Activated T-cell treated with anti-CD3 and anti-CD28 coated beads for 48 hours (primary cell): ENCODE measurements at places on chromosomes 12 and 14.

GRCh38 chr14:55303125-55303499, 31.9 kb downstream of the FBXO34 start:
- no peak for DNase-seq

DNA sequence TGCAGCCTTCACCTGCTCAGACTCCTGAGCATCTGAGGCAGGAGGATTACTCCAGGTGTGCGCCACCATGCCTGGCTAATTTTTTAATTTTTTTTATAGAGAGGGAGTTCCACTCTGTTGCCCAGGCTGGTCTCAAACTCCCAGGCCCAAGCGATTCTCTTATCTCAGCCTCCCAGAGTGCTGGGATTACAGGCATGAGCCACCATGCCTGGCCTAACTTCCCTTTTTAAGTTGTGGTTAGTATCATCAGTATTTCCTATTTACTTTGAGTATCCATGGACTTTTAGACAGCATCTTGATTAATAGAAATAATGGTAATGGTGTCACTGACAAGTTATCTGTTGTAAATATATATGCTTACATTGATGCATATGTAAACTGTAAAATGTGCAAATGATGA, 116.9 kb downstream of the FGD4 start:
- no peak for DNase-seq

DNA sequence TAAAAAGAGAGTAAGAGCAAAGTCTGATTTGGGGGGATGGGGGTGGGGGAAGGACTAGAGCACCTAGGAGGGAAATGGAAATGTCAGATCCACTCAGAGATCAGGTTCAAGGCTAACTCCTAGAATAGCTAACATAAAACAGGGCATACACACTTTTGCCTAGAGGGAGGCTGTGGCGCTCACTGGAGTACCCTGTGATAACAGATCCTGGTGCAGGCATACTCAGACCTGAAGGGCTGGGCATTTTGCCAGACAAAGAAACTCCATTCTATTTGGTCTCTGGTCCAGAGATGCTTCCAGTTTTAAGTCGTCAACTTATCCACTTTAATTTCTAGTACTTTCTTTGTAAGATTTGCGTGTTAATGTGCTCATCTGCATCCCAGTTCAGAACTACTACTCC, 5.8 kb downstream of the CTDSP2 start:
- DNase-seq, result no peak

- no peak for DNase-seq
These were observed 50.1 kb downstream of the RFX4 start for GRCh38 chr12:106632797-106633450.

- no peak for DNase-seq
These were observed 4.7 kb downstream of the TSPAN9 start for GRCh38 chr12:3081886-3082285.

DNA sequence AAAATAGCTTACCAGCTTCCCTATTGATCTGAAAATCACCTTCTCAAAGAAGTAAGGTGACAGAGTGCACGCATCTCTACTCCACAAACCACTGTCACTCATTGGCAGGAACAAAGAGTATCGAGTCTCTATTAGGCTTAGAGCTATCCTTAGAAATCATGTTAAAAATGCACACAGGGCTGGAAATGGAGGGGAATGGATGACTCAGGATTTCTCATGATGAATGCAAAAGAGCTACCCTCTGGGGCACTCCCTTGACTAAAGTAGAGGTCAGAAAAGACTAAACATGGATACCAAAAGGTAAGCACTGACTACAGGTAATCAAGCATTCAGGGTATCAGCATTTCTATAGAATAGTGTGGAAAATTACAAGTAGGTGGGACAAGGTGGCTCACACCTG, 96.1 kb upstream of the ANO4 start:
- no peak for DNase-seq

DNA sequence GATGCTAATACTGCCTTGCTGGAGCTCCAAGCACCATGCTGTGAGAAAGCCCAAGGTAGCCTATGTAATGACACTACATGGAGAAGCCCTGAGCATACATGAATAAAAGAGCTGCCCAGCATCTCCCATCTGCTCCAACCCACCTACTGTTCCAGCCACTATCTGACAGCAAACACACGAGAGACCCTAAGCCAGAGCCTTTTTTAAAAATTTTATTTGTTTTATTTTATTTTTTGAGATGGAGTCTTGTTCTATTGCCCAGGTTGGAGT, 95.2 kb upstream of the PRICKLE1 start:
- no peak for DNase-seq

DNA sequence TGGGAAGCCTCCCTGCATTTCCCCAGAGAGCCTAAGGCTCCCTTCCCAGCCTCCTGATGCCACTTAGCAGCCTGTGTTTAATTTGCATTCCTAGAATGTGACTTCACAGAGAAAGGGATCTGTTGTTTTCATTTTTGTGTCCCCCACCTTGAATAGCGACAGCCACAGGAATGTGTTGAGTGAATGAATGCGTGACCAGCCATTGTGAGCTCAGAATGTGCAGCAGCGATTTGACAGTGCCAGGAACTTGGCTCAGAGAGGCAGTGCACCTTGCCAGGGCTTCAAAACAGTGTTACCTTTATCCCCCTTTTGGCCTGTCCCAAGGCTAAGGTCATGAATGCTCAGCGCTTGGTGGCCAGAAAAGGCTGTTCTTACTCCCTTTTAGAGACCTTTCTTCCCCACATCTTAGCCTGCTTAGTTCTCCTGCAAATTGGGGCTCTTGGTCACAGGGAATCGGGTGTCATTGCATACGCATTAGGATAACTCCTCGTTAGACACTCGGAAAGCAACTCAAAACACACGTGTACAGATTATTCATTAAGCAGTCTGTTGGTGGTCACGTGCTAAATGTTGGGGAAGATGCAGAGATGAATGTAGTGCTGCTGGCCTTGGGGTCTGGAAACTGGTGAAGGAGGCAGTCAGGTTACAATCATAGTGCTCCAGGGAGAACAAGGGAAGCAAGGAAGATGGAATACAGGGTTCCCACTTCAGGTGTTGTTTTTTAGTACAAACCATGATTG, 9.8 kb downstream of the NTF3 start:
- DNase-seq, result no peak

DNA sequence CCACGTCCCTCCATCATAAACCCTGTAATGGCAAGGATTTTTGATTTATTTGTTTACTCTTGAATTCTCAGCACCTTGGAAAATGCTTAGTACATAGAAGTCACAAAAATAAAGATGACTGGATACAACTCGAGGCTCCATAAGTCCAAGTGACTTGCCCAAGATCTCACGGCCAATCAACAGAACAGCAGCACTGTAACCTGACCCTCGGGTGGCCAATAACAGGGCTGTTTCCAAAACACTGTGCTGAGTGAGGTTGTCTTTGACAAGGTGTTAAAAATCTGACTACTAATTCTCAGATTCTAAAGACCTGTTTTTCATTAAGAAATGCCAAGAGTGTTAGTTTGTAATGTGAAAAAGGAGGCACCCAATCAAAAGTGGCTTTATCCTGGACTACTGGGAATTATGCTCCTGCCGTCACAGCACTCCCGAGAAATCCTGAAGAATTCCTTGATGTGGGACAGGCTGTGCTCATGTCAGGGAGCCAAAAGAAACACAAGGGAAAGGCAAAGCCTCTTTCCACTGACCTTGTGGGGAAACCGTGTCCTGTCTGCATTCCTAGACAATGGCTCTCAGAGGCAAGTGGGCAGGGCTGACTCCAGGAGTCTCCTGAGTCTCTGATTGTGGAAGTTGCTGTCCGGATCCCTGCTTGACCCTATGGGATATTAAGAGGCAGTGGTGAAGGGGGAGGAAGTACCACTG, 204.7 kb upstream of the PELI2 start:
- DNase-seq, result no peak

GRCh38 chr14:102317564-102318248, 1.8 kb upstream of the ZNF839 start:
- DNase-seq, result no peak

- DNase-seq, result peak; percentile 20
These were observed 6.0 kb downstream of the FBXW8 start for GRCh38 chr12:116916714-116917114.

GRCh38 chr12:55745361-55746173, 2.6 kb downstream of the GDF11 start:
- DNase-seq, result no peak

DNA sequence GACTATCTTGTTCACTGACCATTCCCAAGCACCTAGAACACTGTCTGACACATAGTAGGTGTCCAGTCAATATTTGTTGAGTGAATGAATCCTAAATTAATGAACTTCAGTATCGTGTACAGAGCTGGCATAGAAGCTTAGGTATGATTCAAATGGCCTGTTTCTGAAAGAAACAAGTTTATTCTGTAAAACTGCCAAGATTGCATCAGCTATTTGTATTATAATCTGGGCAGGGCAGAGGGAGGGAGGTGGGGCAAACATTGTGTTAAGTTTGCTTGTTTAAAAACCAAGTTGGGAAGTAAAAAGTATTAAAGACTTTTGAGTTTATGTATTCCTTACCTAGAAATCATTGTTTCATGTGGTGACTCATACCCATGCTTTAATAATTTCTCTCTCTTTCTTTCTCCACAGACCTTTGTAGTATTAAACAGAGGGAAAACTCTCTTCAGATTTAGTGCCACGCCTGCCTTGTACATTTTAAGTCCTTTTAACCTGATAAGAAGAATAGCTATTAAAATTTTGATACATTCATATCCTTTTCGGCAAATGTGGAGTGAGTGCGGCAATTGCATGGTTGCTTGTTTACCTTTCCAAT, 92.8 kb downstream of the SCN8A start:
- DNase-seq, result no peak

- DNase-seq, result no peak
These were observed 123.7 kb downstream of the DAD1 start for GRCh38 chr14:22465201-22465840.

- DNase-seq, result no peak
These were observed 28.3 kb upstream of the COL2A1 start for GRCh38 chr12:48032597-48032996.

GRCh38 chr14:67411820-67412421, at the start of gene PLEK2:
PLEK2 (minus strand) TSS chr14:67412165; CDS start chr14:67412059, 106 bp downstream.
- peak; percentile 45 for DNase-seq

GRCh38 chr12:18165422-18165871, 75.5 kb upstream of the RERGL start:
- DNase-seq, result no peak

- no peak for DNase-seq
These were observed 332 bp upstream of the TBC1D30 start for GRCh38 chr12:64824130-64824499.

GRCh38 chr14:34252227-34252626, 209.8 kb downstream of the SPTSSA start:
- DNase-seq, result no peak

GRCh38 chr12:76916170-76916540, 37.3 kb upstream of the CSRP2 start:
- DNase-seq, result no peak

DNA sequence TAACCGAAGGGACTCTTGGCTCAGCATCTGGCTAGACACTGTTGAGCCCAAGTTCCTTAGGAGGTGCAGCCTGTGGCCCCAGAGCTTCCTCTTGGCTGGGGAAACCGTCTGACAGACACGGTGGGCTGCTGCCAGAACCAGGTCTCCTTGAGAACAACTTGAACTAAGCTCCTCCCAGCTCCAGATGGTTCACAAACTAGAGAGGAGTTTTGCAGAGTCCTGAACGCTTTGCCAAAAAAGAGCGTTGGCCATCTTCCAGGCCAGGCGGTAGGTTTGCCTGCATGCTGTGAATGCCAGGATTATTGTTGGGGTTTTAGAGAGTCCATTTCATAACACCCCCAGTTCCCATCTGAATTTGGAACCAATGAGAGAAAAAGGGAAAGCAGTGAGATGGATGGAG, 399.8 kb downstream of the RGS6 start:
- no peak for DNase-seq

- DNase-seq, result no peak
These were observed 52.8 kb upstream of the CNOT2 start for GRCh38 chr12:70190262-70191010.

DNA sequence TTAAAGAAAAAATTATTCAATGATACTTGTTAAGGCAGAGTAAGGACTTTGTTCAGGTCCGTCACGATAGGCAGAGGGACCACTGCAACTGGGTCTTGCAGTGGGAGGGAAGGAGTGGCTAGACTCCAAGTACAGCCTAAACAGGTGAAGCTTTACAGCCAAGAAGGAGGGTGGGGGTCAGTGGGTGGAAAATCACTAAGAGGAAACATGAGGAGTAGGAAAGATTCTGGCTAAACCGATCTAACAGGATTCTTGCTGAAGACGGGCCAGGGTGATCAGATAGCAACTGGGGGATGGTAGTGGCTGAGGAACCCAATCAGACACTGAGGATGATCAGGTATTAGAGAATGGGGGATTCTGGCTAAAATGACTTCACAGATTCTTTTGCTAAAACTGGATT, 100.2 kb downstream of the TTC7B start:
- no peak for DNase-seq

DNA sequence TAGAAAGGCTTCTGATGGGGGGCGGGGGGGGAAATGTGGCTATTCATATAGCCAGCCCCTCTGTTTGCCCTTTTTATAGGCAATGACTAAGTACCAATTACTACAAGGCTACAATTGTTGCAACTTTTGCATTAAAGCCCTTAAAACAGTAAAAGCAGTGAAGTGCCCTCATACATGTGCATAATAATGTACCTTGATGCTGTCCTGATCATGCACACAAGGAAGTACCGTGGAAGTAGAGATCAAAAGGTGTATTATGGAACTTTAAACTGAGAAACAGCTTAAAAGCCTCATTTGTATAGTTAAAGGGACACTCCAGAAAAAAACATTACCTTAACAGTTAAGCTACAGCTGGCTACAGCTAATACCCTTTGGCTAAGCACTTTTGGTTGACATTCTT, 111.8 kb downstream of the PLEKHG7 start:
- DNase-seq, result no peak

DNA sequence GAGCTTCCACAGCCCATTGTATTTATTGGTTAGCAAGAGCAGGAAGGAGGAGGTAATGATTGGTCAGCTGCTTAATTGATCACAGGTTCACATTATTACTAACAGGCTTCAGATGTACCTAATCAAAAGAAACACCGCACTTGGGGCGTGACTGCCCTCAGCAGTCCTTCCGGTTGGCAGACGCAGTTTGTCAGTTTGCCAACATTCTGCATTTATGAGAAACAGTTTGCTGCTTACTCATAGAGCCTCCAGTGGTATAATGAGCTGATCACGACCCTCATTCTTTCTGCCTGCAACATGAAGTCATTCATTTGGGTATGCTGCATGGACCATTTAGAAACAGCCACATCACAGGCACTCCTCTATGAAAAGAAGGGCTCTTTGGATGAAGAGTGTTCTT, 42.5 kb upstream of the PPM1H start:
- DNase-seq, result no peak

- DNase-seq, result no peak
These were observed 12.1 kb downstream of the CSRP2 start for GRCh38 chr12:76866726-76867125.

GRCh38 chr12:121980191-121980891, 41.3 kb upstream of the BCL7A start:
- peak; percentile 19 for DNase-seq
